ENCODE measurements at places on chromosomes 16 and 17. TPM values are rescaled to one million over a fixed set of nuclear protein-coding genes. Genes with fewer than 3 reads are reported as not detected.

DNA sequence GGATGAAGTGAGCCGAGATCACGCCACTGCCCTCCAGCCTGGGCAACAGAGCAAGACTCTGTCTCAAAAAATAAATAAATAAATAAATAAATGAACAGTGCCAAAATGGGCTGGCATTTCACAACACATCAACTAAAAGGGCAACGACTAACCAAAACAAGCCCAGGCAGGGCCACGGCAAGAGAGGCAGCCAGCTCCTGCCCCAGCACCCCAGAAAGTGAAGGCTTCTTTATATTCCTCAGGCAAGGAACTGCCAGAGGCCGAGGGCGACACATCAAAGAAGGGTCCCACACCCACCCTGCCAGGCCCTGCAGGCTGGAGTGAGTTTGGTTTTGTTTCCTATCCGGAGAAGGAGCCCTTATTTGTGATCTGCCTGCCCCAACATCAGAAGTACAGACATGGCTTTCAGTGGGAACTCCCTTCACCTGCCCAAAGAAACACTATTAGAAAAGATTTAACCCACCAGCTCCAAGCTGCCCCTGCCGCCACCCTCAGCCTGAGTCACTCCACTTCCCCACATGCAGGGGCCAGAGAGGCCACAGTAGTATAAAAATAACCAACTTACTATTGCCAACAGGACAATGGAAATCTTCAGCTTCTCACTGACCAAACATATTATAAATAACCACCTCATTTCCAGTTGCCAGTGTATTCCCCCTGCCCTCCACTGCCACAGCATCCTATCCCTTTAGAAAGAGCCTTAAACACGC is 8.0 kb downstream of the FBXO31 start:
- peak overlapping the region; percentile 67 for H3K27ac ChIP-seq
- no peak overlapping the region for H3K4me3 ChIP-seq
- H3K4me1 ChIP-seq, result peaks cover 18% of the 10 kb centered on the region
- H3K27me3 ChIP-seq, result no peaks in the 10 kb centered on the region

Gene ARL16
- 109 TPM for total RNA-seq

Gene NPIPB2
- total RNA-seq, result 55.8 TPM

DNA sequence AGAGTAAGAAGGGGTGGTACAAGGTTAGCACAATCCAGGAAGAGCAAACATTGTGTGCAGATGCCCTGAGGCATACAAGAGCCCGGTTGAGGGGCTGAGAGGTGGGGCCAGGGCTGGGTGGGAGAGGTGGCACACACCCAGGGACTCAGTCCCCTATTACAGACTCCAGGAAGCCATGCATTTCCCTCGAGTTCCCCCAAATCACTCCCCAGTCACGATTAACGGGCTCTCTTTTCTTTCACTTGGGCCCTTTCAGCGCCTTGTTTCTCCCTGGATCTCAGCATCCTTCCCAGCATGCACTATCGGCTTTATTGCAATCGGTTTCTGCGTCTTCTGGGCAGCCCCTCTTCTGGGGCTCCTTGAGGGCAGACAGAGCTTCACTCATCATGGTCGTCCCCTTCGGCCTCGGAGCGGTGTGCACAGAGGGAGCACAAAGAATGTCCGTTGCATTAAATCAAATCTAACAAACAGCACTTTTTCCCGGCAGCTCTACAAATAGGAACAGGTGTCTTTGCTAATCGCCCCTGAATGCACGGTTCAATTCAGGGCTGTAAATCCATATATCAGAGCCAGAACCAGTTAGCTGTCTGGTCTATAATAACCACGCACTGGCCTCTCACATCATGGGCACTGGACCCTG is 184.6 kb upstream of the HSBP1 start:
- no peak overlapping the region for H3K27ac ChIP-seq
- no peak overlapping the region for H3K4me3 ChIP-seq
- no peaks in the 10 kb centered on the region for H3K27me3 ChIP-seq
- H3K4me1 ChIP-seq, result no peaks in the 10 kb centered on the region

Gene TBX2
- 31.6 TPM for total RNA-seq

DNA sequence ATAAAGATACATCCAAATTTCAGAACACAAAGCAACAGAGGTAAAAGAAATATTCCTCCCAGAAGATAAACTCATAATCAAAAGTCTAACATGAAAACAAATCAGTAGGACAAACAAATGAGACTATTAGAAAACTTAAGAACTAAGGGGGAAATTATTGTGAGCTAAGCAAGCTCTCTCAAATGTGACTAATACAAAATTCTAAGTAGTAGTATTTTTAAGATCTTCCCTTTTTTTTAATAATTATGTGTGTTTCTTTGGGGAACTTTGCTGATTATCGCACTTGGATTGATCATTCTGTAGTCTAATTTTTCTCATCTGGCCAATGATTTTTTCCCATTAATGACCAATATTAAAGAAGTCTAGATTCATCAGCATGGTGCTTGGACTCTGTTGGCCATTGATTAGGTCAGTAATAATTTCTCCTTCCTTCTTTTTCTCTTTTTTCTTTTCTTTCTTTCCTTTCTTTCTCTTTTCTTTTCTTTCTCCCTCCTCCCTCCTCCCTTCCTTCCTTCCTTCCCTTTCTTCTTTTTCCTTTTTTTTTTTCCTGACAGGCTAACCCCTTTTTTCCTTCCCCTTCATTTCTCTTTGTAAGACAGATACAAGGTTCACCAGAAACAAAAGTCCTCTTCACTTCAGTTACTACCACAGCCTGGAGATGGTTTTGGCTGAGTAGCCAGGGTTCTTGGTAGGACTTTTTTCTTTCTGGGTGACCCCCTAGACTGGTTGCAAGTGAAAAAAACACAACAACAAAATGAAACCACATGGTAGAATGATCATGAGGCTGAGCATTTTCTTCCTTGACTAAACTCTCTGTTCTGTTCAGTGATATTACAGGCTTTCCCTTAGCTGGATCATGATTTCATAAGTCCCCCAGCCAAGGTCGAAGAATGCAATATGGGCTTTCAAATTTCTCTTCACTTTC is 2.9 kb upstream of the ABCA6 start:
- H3K4me1 ChIP-seq, result no peaks in the 10 kb centered on the region
- H3K4me3 ChIP-seq, result no peak overlapping the region
- no peaks in the 10 kb centered on the region for H3K27me3 ChIP-seq
- no peak for DNase-seq
- H3K27ac ChIP-seq, result no peak overlapping the region

DNA sequence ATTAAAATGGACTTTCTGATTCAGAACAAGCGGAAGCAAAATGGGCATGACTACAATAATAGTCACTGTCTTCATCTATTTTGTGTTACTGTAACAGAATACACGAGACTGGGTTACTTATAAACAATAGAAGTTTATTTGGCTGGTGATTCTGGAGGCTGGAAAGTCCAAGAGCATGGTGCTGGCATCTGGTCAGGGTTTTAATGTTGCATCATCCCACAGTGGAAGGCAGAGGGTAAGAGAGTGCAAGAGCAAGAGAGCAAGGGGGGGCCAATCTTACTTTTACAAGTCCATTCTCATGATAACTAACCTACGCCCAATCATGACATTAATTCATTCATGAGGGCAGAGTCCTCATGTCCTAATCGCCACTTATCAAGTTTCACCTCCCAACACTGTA is 189.2 kb downstream of the TOX3 start:
- no peak overlapping the region for H3K4me3 ChIP-seq
- H3K36me3 ChIP-seq, result no peaks in the 10 kb centered on the region
- H3K27me3 ChIP-seq, result no peaks in the 10 kb centered on the region
- no peak for DNase-seq

Gene FOXJ1
- not detected for total RNA-seq

DNA sequence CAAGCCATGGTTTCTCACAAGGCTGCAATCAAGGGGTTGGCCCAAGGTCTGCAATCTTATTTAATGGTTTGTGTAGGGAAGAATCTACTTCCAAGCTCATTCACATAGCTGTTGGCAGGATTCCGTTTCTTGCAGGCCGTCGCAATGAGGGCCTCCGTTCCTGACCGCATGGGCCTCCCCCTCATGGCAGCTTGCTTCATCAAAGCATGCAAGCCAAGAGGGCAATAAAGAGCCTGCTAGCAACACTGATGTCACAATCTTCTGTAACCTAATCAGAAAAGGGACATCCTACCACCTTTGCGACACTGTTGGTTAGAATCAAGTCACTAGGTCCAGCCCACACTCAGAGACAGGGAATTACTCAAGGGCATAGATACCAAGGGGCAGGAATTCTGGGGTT is 95.5 kb downstream of the CCT6B start:
- no peaks in the 10 kb centered on the region for H3K36me3 ChIP-seq
- no peaks in the 10 kb centered on the region for H3K4me1 ChIP-seq
- H3K4me3 ChIP-seq, result no peak overlapping the region
- DNase-seq, result no peak
- H3K27ac ChIP-seq, result no peak overlapping the region

Gene CFDP1
- 104 TPM for total RNA-seq

Gene MEIOB
- total RNA-seq, result not detected

Gene DOC2A
- not detected for total RNA-seq

DNA sequence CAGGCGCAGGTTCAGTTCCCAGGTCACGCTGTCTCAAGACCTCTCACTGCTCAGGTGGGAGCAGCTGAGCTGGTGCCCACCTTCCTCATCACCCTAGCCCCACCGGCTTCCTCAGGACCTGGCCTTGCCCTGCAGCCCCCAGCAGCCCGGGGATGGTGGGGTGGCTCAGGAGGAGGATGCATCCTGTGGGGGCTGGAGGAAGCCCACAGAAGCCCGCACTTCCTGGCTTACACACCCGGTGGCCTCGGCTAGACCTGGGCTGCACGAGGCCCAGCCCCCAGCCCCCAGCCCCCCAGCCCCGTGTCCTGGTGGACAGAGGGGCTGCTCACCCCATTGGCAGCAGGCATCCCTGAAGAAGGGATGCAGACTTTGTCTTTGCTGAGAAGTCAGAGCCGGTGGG is 43.4 kb downstream of the BAHCC1 start:
- no peak overlapping the region for H3K27ac ChIP-seq
- peaks cover 44% of the 10 kb centered on the region for H3K4me1 ChIP-seq
- no peaks in the 10 kb centered on the region for H3K27me3 ChIP-seq
- H3K36me3 ChIP-seq, result peaks cover 21% of the 10 kb centered on the region
- no peak for DNase-seq

DNA sequence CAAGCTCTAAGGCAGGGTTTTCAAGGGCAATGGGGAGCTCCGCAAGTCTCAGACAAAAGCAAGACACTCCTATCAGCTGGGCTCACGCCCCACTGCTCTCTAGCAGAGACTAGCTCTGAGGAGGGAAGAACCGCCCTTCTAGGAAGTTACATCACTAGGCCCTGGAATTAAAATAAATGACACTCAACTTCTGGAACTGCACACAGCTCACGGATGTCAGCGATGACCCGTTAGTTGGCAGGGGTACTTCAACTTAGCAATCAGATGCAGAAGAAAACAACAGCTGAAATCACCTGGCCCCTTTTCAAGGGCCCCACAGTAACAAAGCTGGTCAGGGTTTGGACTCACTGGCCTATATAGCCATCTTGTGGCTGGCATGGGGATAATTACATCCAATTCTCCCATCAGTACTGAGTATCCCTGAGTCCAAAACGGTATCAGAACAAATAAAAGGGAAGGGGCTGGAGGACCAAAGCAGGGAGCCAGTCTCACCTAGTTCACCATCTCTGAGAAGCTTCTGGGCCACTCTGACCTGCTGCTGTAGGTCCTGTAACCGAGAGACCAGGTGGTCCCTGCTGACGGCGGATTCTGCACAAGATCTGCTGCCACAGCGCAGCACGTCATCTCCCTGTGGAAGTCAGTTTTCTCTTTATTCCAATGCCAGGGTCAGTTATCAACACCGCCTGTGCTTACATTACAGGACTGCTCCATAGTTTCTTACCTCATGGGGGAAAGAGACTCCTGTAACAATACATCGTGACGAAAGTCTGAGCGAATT is 22.2 kb downstream of the SERPINF1 start:
- peak; percentile 91 for DNase-seq
- no peaks in the 10 kb centered on the region for H3K27me3 ChIP-seq

Gene GRAP
- total RNA-seq, result 1.3 TPM

Gene WSCD1
- 28.6 TPM for total RNA-seq

Gene CD79B
- total RNA-seq, result 5.3 TPM

DNA sequence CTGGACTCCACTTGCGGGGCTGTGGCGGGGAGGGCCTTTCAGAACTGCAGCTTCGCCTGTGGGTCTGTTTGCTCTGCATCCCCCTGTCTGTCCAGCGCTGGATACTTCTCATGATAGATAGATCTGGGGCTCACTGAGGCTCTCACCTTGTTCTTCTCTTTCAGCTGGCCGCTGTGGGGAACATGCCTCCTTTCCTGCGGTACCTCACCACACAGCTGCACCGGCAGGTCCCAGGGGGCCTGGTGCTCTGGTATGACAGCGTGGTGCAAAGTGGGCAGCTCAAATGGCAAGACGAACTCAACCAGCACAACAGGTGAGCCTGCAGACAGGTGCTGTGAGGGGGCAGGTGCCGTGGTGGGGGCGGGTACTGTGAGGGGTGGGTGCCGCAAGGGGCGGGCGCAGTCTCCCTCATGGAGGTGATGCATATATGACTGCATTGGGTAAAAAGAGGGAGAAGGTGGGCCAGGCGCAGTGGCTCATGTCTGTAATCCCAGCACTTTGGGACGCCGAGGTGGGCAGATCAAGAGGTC is 6.2 kb downstream of the ENGASE start:
- H3K4me3 ChIP-seq, result no peak overlapping the region
- H3K36me3 ChIP-seq, result peaks cover 64% of the 10 kb centered on the region

Gene FGF11
- total RNA-seq, result not detected

DNA sequence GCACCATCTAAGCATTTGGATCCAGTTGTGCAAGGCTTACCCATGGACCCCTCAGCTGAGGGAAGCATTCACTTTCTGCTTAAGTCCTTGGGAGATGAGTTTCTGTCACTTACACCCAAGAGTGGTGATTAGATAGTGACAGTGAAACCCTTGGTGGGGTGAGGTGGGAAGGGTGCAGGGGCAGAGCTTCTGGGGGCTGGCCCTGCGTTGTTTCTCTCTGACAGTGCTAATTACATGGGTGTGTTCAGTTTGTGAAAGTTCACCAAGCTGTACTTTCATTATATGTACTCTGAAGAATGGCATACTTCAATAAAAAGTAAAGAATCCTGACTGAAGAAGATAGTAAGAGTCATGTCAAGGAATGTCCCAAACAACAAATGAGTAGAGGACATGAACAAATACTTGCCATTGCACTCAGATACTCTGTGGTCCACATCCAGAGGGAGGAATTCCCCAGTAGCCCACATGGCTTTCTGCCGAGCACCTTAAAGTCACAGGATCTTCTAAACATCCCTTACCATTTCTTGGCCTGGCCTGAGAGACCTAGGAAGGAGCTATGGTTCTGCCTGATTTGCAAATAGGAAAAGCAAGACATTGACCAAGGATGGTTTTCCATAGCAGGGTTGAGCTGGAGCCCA is 8.4 kb downstream of the CHST6 start:
- no peaks in the 10 kb centered on the region for H3K4me1 ChIP-seq
- no peaks in the 10 kb centered on the region for H3K36me3 ChIP-seq
- H3K27ac ChIP-seq, result no peak overlapping the region
- H3K27me3 ChIP-seq, result peaks cover 2% of the 10 kb centered on the region
- H3K4me3 ChIP-seq, result no peak overlapping the region

DNA sequence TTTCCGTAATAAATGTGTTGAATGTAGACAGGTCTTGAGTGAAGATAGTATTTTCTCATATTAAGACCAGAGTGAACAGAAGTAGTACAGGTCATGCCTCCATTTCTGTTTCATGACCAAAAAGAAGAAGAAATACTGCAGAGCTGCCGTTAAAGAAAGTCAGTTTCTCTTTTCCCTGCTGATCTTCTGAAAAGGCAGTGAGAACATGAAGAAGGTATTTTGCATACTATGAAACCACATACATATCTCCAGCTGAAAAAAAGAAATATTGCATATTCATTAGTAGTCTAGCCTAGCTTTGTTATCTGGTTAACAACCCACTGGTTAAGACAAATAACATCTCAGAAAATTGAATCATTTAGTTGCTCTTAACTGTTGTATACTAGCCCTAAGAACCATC is 138.4 kb downstream of the PHKB start:
- no peak overlapping the region for H3K4me3 ChIP-seq
- H3K4me1 ChIP-seq, result no peaks in the 10 kb centered on the region
- H3K36me3 ChIP-seq, result peaks cover 46% of the 10 kb centered on the region
- no peak overlapping the region for H3K27ac ChIP-seq
- no peak for DNase-seq
- H3K27me3 ChIP-seq, result no peaks in the 10 kb centered on the region

Gene MYLK3
- 0.18 TPM for total RNA-seq

Gene TGFB1I1
- total RNA-seq, result 84.0 TPM

Data from stomach (tissue), 19 donors.